ENCODE measurements at places on chromosomes 2 and 18.

GRCh38 chr2:85712849-85713612 is 18.9 kb downstream of the GNLY start:
- no peak for DNase-seq

DNA sequence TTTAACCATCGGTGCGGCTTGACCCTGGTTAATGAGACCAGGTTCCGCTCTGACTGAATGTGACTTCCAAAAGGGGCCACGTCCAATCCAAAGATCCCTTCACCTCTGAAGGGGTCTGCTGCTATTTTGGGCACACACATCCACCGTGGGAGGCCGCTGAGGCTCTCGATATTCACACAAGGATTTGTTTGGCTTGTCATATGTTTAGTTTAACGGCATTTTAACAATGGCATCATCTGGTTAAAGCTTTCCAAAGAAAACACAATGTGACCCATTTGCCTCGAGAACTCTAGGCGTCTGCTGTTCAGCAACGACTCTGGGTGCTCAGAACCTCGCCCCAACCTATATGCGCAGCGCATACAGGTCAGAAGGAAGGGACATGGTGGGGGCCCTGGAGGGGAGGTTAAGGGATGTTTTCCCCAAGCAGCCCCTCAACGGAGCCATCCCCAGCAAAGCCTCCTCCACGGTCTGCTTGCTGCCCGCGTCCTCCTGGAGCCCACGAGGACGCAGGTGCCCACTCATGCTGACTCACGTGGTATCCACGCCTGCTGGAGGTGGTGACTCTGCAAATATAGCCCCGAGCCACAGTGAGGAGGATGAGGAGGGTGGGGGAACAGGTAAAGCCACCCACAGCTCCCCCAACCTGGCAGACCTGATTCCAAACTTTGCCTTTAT is 260.3 kb downstream of the HDAC4 start:
- DNase-seq = no peak

DNA sequence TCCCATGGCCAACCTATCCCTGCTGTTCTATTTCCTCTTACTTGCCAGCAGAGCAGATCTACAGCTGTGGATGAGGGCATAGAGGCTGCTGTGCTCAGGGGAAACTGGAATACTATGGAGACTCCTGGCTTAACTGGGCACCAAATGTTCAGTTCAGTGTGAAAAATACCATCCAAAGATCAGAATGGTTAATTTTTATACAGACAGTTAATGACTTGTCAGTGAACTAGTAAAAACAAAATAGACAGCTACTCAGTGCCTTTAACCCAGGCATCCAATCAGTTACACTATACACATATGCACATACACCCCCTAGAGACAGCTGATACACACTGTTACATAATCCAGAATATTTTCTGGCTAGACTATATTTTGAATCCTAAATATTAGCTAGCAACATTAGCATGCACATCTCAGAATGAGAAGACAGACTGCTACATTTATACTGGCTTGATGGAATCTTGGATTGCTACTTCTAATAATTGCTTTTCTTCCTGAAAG is 59.1 kb upstream of the WIPF1 start:
- DNase-seq = no peak

DNA sequence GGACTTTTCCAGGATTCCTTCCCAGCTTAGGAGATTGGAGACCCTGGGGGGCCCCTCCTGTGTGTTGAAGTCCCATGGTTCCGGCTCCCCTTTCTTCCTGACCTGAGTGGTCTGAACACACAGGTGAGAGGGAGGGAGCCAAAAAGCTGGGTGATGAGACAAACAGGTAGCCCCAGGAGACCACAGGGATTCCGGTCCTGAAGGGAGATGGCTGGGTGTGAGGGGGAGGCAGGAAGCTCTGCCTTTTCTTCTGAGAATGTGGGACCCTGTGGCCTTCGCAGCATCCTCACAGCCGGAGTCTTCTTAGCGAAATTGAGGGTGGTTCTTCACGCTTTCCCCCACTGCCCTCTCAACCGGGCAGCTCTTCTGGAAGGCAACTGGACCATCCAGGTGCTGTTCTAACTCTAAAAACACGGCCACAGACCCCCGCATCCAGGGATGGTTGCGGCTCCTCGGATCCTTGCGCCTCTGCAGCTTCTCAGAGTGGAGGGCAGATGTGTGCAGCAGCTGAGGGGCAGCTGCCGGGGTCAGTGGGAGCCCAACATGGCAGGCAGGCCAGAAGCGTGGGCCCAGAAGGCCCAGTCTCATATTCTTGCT is 4.4 kb downstream of the SLC66A3 start:
- DNase-seq = no peak

GRCh38 chr2:86143307-86143706 is 37.3 kb downstream of the PTCD3 start:
- no peak for DNase-seq

DNA sequence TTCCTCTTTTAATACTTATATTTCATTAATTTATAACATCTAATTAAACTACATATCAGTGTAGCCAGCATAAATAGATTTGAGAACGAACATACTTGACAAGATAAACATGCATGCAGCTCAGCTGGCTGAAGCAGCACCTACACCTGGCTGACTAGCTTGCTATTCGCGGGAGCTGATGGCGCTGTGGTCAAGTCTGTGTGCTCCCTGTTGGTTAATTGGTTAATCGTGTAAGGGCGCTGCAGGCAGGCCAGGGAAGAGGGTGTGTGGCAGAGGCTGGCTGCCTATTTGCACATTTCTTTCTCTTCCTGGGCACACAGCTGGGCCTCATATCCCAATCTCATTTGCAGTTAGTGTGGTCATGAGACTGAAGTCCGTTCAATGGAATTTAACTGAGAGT is 14.5 kb upstream of the VWA3B start:
- no peak for DNase-seq

DNA sequence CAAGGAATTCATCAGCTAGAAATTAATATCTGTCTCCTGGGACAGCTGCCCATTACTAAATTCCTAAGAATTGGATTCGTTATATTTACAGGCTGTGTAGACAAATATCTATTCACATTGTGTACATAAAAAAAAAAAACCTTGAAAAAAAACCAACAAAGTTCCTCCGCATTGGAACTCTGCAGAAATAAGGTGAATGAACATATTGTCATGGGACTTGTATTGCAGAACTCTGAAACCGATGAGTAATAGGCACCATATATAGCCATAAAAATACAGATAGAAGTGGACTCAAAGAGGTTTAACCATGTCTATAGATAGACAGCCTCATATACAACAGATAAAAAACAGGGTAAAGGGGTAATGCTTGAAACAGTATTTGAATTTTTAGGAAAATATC is 909.9 kb upstream of the CHAC2 start:
- no peak for DNase-seq

GRCh38 chr2:157592948-157593347 is 35.7 kb downstream of the ACVR1C start:
- no peak for DNase-seq

DNA sequence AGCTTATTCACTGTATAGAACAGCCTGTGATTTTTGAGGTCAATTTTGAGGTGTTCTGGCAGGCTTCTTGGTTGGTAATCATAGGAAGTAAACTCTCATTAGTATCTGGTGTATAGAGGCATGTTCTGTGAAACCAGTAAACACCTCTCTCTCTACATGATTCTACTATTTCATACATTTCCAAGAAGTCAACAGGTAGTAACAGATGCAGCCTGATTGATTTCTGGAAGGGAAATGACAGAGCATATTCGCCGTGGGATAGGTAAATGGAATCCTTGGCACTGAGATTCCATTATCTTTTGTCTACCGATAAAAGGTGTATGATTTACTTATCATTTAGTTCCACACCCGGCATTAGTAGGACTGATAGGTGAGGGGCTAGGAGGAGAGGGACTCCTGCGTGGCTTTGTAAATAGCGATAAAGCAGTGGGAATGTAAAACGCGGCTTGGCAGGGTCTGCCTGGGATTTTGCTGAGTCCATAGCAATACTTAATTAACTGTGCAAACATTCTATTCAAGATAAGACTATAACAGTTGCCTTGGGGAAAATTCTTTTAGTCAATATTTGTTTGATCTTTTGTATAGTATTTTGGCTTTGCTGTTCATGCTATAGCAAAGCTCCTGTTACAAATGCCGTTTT is 32.3 kb downstream of the LYPD6B start:
- DNase-seq = no peak

DNA sequence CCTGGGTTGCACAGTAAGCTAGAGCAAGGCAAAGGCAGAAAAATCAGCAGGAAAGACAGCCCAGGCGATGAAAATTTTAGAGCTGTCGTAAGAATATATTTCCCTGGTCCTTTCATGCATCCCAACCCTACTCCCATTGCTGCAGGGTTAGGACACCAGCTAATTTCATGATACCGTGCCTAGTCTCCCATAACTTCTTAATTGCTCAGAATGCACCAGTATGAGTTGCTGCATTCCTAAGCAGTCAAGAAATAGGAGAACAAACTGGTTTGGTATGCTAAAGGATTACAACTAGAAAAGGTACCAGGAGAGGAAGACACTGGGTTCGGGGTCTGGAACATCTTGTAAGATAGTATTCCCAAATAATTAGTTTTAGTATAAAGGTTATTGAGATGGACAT is 269.4 kb upstream of the NRXN1 start:
- DNase-seq = no peak

GRCh38 chr2:97676620-97677019 is 7.1 kb downstream of the C2orf92 start:
- no peak for DNase-seq

- DNase-seq = no peak
Measured at GRCh38 chr2:79758749-79759282, 246.0 kb downstream of the CTNNA2 start.

DNA sequence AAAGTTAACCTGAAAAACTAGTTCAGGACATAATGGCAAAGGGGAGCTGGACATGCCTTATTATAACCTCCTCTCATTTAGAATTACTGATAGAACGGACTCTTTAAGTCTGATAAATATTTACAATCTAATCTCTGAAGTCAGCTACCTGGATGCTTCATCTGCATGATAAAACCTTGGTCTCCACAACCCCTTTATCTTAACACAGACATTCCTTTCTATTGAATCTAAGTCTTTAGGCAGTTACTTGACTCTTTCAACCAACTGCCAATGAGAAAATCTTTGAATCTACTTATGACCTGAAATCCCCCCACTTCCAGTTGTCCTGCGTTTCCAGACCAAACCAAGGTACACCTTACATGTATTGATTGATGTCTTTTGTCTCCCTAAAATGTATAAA is 191.2 kb upstream of the LRRTM4 start:
- no peak for DNase-seq

GRCh38 chr18:22412176-22412911 is 5.4 kb downstream of the CTAGE1 start:
- no peak for DNase-seq

DNA sequence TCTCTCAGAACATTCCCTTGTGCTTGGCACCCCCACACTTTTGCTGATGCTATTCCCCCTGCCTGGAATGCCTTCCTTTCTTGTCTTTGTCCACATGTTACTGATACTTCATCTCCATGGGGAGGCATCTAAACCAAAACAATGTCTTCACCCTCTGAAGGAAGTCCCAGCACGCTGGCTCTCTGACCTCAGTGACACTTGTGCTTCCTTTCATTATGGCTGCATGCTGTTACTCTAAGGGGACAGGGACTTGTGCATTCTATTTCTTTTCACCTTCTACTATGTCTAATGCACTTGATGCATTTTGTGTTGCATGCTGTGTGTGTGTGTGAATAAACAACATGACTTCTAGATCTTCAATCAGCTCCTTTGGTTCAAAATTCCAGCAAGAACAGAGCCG is 24.6 kb downstream of the EFR3B start:
- DNase-seq = no peak

DNA sequence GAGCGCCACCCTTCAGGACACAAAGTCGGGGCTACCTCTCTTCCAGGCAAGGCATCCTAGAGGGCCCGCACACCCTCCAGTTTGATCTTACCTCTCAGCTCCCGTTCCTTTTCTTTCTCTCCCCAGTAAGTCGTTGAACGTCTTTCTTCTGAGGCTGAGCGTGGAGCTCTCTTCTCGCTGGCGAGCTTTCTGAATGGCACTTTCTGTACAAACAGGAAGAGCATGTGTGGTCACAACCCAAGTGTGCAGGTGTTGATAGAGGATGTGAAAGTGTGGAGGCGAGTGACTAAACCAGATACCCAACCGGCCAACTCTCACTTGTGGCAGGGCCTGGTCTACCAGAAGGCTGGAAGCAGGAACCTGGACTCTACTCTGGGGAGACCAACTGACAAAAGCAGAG is at the start of gene AFF3:
Gene AFF3, minus strand, starts transcription at position 198 of the 400 bp plus-strand sequence. CDS start 38,136 bp downstream, outside the sequence.
- no peak for DNase-seq

DNA sequence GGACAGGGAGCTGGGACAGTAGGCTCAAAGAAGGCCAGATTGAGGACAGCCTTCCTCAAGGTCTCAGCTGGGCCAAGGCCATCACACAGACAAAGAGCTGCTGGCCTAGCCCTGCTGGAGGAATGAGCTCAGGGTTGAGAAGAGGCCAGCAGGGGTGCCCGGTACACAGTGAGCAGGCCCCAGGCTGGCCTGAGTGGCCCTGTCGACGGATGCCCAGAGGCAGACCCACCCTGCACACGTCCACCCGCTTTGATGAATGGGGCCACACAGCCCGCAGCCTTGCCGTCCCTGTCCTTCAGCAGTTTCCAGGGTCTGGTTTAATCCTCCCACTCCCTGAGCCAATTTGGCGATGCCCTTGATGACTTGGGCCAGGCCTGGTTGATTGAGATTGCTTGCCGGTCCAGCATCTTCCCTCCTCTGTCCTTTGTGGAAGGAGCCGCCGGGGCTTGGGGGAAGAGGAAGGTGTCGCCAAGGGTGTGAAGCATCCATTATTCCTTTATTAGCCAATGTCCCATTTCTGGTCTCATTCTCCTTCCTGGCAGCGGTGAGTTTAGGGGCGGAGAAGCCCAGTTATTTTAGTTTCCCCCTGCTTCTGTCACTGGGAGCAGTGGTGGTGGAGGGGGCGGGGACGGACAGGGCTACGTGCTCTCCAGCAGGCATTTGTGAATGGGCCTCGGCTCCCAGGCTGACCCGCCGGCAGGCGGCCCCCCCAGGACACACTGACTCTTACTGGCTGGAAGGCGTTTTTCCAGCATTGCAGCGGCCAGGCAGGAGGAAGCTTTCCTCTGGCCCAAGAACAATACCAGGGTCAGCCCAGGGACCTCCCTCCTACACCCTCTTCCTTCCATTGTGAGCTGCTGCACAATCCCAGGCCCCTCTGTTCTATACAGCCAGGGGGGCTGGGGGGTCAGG is 141.8 kb downstream of the CTIF start:
- no peak for DNase-seq

DNA sequence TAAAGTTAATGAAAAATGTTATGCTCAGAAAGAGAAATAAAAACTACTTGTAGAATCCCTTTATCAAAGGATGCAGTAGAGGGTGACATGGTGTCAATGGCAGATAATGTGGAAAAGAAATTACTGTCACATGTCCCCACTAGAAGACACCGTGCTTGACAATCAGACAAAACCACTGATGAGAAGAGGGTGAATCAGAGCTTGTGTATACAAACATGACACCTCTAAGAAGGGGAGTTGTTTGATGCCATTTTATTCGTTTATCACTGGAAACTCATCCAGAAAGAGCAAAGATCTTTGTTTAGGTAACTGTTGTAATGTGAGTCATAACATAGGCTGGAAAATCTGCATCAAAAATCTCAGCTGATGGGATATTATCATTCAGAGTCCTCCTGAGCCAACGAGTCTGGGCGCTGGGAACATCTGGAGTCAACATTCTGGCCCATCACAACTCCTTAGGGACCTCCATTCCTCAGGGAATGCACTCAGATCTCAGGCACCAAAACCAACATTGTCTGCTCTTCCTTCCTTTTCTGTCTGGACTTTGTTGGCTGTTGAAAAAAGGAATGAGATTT is 49.5 kb upstream of the RAB12 start:
- no peak for DNase-seq

GRCh38 chr18:37534627-37535026 is 31.0 kb downstream of the CELF4 start:
- DNase-seq = no peak

GRCh38 chr2:113863144-113863543 is 26.7 kb upstream of the ACTR3 start:
- DNase-seq = no peak
